ENCODE measurements at places on chromosomes 5 and 9. TPM values are rescaled to one million over a fixed set of nuclear protein-coding genes. Genes with fewer than 3 reads are reported as not detected.

The LHFPL2 gene
- total RNA-seq: 94.9 TPM

The NUTM2F gene
- not detected for total RNA-seq

The BARHL1 gene
- not detected for total RNA-seq

The MARVELD2 gene
- total RNA-seq: 0.53 TPM

The COL23A1 gene
- 0.08 TPM for total RNA-seq

The GRIA1 gene
- 2.1 TPM for total RNA-seq

The ECSCR gene
- 12.6 TPM for total RNA-seq

The AHRR gene
- 7.6 TPM for total RNA-seq

The NCS1 gene
- 26.3 TPM for total RNA-seq

The IL3 gene
- not detected for total RNA-seq

The WNK2 gene
- under 0.01 TPM for total RNA-seq

The RAD23B gene
- total RNA-seq: 92.1 TPM

The SLC6A7 gene
- total RNA-seq: not detected

The HINT2 gene
- total RNA-seq: 11.3 TPM

The LHX3 gene
- not detected for total RNA-seq

The SLIT3 gene
- 27.8 TPM for total RNA-seq

The OBP2B gene
- total RNA-seq: not detected

The TOPORS gene
- 23.1 TPM for total RNA-seq

The HAVCR1 gene
- not detected for total RNA-seq

The SLC25A2 gene
- 0.23 TPM for total RNA-seq

The PCDHGA3 gene
- total RNA-seq: 0.23 TPM

Measured in smooth muscle cell of the coronary artery (primary cell).